D341Med (cell line): ENCODE measurements at places on chromosomes 12 and 14.

GRCh38 chr14:57657487-57657886, 163.8 kb upstream of the CCDC198 start:
- no peak for DNase-seq

DNA sequence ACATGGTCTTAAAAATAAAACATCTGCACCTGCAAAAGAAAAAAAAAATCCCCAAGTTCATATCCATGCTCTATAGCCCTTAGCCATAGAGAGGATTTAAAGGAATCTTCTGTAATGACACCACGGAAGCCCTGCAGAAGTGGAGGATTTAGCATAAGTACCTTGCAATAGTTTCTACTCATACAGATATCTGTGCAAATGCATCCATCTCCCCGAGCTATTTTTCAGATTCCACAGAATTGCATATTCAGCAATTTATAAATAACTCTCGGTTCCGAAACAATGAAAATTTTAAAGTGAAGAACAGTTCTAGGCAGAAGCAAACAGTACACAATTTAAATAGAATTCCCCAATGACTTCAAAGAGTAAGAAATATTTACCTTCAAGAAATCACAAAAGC, 424 bp downstream of the IGF1 start:
- no peak for DNase-seq

DNA sequence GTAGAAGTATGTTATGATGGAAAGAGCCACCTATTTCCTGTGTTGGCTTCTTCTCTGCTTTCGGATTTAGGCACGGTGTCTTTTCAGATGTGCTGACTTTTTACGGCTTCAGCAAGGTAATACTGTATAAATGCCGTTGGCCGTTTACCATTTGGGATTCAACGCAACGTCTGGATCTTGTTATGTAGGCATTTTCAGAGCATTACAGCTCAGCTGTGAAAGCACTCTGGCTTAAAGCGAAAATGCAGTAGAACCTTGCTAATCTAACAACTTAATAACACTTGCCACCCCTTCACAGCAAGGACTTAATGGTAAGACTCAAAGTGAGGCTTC, 229.9 kb downstream of the EFCAB11 start:
- no peak for DNase-seq

- no peak for DNase-seq
Measured at GRCh38 chr14:23245282-23245681, 7.5 kb downstream of the RNF212B start.

- DNase-seq, result no peak
Measured at GRCh38 chr14:79451601-79452000, 759.7 kb downstream of the DIO2 start.
